ENCODE measurements at places on chromosomes 12 and 14. TPM values are rescaled to one million over a fixed set of nuclear protein-coding genes. Genes with fewer than 3 reads are reported as not detected.

KRT72 gene
- total RNA-seq: not detected

NOS1 gene
- total RNA-seq: not detected

RERG gene
- total RNA-seq: 10.8 TPM

DNA sequence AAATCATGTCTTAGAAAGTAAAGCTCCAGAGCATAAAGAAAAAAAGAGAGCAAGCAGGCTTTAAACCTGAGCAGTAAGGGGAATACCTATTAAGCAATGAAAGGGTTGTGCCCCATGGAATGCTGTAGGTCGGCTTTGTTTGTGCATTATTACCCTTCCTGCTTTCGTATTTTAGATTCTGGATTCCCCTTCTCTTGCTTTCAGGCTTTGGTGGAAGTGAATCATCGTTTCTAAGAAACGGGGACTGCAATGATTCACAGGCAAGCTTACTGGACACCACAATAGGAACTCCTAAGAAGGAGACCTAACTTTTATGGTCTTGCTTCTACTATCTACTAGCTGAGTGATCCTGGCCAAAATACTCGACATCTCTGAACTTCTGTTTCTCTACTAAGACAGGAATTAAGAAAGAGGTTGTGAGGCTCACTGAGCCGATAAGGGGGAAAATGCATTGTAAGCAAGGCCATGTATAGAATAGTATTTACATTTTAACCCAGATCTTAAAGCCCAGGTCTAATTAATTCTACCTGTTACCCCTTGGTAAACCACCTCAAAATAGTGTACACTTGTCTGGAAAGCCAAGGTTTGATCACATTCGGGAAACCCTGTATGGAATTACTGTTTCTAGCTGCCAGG, 1.2 kb upstream of the BMAL2 start:
- H3K4me3 ChIP-seq: peak overlapping the region; percentile 82
- peaks cover 12% of the 10 kb centered on the region for H3K36me3 ChIP-seq
- H3K27ac ChIP-seq: peak overlapping the region; percentile 92
- H3K27me3 ChIP-seq: no peaks in the 10 kb centered on the region

DNA sequence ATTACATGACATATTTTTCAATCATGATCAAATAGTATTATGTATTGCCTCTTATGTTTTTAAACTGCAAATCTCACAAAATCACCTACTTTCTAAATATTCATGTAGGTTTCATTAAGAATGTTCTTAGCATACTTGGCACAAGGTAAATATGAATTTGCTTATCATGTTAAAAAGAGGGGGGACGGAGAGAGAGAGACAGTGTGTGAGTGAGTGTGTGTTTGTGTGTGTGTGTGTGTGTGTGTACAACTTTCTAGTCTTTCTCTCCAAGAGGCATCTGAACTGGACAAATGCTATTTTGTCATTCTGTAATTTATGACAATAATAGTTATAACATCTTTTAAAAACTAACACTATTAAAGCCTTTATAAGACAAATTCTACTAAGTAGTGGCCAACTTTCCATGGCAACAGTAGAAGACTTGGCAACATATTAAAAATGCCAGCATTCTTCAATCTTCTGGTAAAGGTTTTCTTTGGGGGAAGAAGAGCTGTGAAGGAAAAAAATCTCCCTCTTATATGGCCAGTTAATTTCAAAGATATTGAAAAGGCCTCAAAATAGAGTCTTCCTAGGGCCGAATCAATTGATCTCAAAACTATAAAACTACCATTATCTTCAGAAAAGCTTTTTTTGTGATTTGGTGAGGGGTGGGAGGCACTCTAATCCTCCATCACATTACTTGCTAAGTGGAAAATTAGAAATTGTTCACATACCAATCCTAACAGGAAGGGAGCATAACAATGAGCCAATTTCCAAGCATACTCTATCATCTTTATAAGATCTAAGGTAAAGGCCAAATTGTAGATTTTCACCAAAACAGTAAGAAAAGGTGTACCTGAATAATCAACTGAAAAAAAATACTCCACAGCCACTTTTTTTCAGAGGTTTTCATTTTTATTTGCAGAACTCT, 28.2 kb downstream of the CDK17 start:
- H3K4me1 ChIP-seq: peaks cover 56% of the 10 kb centered on the region
- no peak overlapping the region for H3K4me3 ChIP-seq
- H3K36me3 ChIP-seq: no peaks in the 10 kb centered on the region
- H3K27ac ChIP-seq: peak overlapping the region; percentile 76

GRCh38 chr12:47838286-47838931, 18.7 kb upstream of the HDAC7 start:
- H3K36me3 ChIP-seq: no peaks in the 10 kb centered on the region
- H3K4me1 ChIP-seq: peaks cover 12% of the 10 kb centered on the region
- DNase-seq: no peak
- H3K27me3 ChIP-seq: peaks cover 4% of the 10 kb centered on the region
- H3K27ac ChIP-seq: no peak overlapping the region

- no peak overlapping the region for H3K27ac ChIP-seq
- peaks cover 13% of the 10 kb centered on the region for H3K4me1 ChIP-seq
- no peaks in the 10 kb centered on the region for H3K27me3 ChIP-seq
- H3K36me3 ChIP-seq: no peaks in the 10 kb centered on the region
- no peak for DNase-seq
- no peak overlapping the region for H3K4me3 ChIP-seq
Observed at GRCh38 chr12:98453070-98453469, 62.3 kb upstream of the TMPO start.

DNA sequence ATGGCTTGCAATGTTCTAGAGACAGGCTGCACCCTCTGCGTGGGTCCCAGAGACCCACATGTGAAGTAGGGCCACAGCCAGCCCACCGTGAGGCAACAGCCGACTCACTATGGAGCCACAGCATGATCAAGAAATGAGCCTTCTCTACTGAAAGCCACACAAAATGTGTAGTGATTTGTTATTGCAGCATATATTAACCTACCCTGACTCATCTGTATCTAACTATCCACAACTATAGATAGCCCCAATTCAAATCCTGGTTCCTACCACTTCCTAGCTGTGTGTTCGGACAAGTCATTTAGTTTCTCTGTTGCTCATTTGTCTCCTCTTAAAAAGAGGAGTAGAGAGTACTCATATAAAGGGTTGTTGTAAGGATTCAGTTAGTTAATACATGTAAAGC, 1152.3 kb downstream of the BCL11B start:
- DNase-seq: no peak
- H3K27me3 ChIP-seq: no peaks in the 10 kb centered on the region
- H3K4me3 ChIP-seq: no peak overlapping the region
- H3K27ac ChIP-seq: no peak overlapping the region

DNA sequence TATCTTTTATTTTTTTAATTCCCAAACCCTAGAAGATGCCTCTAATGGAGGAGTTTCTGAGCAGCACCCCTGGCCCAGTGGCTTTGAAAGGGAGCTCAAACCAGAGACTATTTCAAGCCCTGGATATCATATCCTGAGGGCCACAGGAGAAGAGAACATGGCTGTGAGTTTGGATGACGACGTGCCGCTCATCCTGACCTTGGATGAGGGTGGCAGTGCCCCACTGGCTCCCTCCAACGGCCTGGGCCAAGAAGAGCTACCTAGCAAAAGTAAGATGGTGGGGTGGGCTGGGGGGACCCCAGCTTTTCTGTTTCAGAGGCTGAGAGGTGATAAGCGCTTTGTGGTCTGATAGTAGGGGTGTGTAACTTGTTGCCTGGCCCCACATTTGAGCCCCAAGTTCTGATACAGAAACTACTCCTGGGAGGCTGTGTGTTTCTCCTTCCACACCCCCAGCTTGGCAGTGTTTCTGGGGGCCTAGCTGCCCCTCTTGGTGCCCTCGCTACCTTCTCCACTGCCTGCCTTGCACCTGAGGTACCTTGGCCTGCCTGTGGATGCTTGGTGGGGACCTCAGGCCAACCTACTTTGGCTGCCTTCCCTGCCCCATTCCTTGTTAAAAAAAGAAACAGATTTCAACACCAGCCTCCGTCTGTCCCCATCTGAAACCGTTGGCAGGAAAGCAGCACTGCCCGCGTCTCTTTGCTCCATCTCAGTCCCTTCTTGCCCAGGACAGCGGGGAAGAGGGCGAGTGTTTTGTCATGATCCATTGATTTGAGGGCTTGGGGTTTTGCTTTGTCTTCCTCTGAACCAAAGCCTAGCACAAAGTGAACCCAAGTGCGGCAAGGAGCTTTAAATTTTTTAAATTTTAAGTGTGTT, 5.7 kb downstream of the TPCN1 start:
- H3K27me3 ChIP-seq: no peaks in the 10 kb centered on the region
- H3K4me3 ChIP-seq: no peak overlapping the region
- H3K4me1 ChIP-seq: peaks cover 65% of the 10 kb centered on the region
- H3K36me3 ChIP-seq: peaks cover 2% of the 10 kb centered on the region
- H3K27ac ChIP-seq: peak overlapping the region; percentile 74
- peak; percentile 34 for DNase-seq

DNA sequence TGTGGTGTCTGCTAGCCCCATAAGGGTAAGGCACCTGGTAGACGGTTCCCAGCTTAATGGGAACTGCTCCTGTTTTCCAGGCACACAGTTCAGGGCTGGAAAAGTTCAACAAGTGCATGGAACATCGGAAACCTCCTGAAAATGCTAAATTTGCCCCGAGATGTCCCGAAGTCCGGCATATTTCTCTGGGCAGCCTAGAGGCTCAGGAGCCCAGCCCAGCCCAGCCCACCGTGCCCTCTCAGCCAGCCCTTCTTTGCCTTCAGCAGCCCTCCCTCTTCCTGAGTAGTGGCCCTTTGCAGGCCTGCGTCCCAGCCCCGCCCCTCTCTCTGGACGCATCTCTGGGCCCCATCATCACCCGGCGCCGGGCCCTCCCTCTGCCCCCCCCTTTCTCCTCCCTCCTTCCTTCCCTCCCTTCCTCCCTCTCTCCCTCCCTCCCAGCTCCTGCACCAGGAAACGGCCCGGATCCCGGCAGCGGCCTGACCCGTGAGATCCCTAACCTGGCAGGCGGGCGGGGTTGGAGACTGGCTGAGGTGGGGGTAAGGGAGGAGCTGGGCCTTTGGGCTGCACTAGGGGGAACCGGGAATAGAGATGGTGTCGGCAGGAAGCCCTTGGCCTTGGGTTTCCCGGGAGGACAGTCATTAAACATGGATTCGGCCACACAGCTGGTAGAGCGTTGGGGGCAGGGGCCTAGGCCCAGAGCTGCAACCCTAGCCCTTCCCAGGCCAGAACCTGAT, at the start of gene BCL2L2:
TSS of gene BCL2L2 (plus strand) at position 422 of the 734 bp plus-strand sequence. CDS start 935 bp downstream, outside the sequence.
- no peak for DNase-seq
- H3K4me3 ChIP-seq: peak within 1 kb of the TSS; percentile 97
- no peaks in the 10 kb centered on the region for H3K27me3 ChIP-seq

DNA sequence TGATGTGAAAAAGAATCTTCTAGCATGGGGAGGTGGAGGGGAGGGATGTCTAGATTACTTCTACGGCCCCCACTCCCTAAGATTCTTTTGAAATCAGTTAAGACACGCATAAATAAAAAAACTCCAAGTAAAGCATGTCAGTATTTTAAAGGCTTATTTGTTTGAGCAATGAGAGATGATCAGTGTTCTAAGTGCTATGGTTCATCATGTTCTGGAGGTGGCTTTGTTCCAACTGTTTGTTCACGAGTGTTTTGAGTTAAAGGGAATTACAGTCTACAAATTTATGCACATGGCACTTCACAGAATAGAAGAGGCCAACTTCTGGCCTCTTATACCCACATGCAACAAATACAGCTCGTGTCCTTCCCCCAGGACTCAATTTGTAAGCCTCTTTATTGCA, 394.9 kb downstream of the RAD51B start:
- no peak overlapping the region for H3K4me3 ChIP-seq
- no peaks in the 10 kb centered on the region for H3K36me3 ChIP-seq
- no peak for DNase-seq

GRCh38 chr12:92414170-92415070, 268.8 kb upstream of the BTG1 start:
- DNase-seq: no peak
- peak overlapping the region; percentile 46 for H3K27ac ChIP-seq
- H3K4me1 ChIP-seq: peaks cover 21% of the 10 kb centered on the region

- H3K36me3 ChIP-seq: peaks cover 13% of the 10 kb centered on the region
- no peaks in the 10 kb centered on the region for H3K4me1 ChIP-seq
- H3K27me3 ChIP-seq: no peaks in the 10 kb centered on the region
- DNase-seq: no peak
- no peak overlapping the region for H3K27ac ChIP-seq
- H3K4me3 ChIP-seq: no peak overlapping the region
Observed at GRCh38 chr12:113310489-113310888, 24.4 kb downstream of the SLC8B1 start.

DNA sequence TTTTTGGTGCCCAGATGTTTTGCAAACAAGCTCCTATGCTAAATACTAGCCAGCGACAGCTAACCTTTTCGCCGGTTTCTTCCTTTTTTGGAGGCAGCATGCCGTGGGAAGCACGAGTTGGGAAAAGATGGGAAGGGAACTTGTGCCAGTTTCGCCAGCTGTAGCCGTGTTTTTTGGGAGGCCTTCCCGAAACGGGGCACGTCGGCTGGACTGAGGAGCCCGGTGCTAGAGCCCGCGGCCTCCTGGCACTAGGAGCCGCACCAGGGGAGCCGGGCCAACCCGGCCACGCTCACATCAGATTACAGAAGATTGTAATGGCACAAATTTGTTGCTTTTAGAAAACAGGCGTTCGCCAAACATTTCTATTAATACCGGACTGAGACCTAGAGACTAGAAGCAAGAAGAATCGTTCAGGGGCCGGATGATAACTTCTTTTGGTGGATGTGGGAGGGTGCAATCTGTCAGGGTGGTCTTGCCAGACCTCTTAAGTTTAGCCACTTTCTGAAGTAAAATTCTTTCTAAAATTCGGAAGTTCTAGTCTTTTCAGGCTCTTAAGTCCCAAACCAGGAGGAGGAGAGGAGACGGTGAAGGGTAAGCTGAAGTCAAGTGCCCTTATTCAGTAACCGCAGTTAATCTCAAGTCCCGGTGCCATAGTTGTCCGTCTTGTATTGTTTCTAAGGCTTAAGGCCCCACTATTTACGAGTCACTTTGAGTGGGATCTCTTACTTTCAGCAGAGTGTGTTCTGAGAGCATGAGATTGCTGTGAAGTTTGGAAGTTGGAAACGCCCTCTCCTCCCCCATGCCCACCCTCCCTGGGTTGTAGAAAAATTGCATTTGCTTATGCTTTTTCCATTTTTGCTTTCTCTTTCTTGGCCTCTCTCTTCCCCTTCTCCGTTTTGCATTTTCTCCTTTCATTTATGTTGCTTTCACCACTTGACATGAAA, 1.3 kb downstream of the RASSF3 start:
- peaks cover 56% of the 10 kb centered on the region for H3K4me1 ChIP-seq
- no peaks in the 10 kb centered on the region for H3K27me3 ChIP-seq
- peak overlapping the region; percentile 90 for H3K4me3 ChIP-seq
- peak overlapping the region; percentile 93 for H3K27ac ChIP-seq
- H3K36me3 ChIP-seq: no peaks in the 10 kb centered on the region

- DNase-seq: no peak
- no peaks in the 10 kb centered on the region for H3K27me3 ChIP-seq
- no peak overlapping the region for H3K4me3 ChIP-seq
- no peaks in the 10 kb centered on the region for H3K36me3 ChIP-seq
- H3K27ac ChIP-seq: no peak overlapping the region
- H3K4me1 ChIP-seq: no peaks in the 10 kb centered on the region
Observed at GRCh38 chr12:28051516-28052354, 79.2 kb upstream of the PTHLH start.

GRCh38 chr12:53696285-53696654, 20.4 kb upstream of the ATP5MC2 start:
- H3K4me3 ChIP-seq: peak overlapping the region; percentile 33
- DNase-seq: no peak
- no peaks in the 10 kb centered on the region for H3K36me3 ChIP-seq
